ENCODE measurements at places on chromosomes 3 and 15.

DNA sequence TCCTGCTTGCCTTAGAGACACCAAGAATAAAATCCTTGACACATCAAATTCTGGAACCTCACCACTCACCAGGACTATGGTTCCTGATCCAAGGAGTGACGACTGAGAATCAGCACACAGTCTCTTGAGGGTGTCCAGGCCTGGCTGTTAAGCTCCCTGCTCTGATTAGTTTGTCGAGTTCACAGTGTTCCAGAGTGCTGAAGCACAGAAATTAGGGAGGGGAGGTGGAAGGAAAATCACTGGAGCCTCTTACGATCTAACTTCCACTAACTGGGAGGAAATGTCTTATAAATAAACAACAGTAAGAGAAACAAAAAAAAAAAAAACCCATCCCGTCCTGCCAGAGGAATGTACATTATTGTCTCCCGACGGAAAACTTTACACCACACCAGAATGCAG lies 330.2 kb downstream of the TIGIT start:
- DNase-seq = peak; percentile 12

DNA sequence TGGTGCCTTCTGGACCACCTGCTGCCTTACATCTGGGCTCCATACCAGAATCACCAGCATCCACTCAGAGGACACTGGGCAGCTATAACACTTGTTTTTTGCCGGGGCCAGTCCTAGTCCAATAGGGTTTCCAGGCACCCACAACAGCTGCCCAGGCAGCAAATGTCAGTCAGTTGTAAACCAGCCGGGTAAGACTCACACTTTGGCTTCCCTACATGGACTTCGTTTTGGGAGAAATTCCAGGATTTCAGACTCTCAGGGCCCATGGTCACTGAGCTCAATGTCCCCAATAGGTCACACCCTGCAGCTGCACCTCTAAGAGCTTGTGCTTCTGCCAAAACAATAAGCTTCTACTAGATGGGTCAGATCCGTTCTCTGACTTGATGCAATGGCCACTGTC lies 83.8 kb downstream of the FAM174B start:
- DNase-seq = no peak

DNA sequence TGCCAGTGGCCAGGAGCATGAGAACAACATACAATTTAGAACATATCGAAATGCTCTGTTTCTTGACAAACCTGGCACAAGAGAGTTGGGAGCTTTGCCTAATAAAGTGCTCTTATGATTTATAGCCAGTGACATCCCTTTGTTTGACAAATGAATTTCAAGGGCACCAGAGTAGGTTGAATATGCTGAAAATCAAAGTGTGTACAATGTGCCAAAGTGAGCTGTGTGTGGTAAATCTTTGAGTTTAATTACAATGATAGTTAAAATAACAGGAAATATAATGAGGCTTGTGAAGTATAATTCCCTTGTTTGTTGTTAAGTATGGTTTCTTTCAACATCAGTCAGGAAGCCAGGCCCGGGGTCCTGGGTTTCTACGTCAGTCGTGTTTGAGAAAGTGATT lies 211.9 kb downstream of the EBLN2 start:
- DNase-seq = no peak

DNA sequence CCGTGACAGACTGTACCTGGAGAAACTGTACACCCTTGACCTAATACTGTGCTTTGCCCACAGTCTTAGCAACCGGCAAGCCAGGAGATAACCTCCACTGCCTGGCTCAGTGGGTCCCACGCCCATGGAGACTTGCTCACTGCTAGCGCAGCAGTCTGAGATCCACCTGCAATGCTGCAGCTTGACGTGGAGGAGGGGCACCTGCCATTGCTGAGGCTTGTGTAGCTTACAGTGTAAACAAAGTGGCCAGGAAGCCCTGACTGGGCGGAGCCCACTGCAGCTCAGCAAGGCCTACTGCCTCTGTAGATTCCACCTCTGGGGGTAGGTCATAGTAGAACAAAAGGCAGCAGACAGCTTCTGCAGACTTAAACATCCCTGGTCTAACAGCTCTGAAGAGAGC lies 189.3 kb downstream of the EDEM1 start:
- no peak for DNase-seq

DNA sequence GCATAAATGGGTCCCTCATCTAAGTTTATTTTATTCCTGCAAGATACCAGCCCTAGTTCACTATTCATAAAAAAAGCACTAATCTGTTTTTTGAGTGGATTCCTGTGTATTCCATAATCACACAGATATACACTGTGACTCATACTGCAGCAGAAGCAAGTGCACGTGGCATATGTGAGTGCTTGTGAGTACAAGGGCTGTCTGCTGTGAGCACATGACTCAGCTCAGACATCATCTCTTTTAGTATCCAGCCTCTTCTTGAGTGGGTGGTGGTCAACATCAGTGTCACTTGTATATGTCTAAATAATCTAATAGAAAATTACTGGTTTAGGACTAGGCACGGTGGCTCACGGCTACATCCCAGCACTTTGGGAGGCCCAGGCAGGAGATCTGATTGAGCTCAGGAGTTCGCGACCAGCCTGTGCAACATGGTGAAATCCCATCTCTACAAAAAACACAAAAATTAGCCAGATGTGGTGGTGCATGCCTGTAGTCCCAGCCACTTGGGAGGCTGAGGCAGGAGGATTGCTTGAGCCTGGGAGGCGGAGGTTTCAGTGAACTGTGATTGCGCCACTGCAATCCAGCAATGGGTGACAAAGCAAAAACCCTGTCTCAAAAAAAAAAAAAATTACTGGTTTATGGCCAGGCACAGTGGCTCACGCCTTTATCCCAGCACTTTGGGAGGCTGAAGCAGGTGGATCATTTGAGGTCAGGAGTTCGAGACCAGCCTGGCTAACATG lies 49.8 kb downstream of the NIPA2 start:
- DNase-seq = peak; percentile 82

DNA sequence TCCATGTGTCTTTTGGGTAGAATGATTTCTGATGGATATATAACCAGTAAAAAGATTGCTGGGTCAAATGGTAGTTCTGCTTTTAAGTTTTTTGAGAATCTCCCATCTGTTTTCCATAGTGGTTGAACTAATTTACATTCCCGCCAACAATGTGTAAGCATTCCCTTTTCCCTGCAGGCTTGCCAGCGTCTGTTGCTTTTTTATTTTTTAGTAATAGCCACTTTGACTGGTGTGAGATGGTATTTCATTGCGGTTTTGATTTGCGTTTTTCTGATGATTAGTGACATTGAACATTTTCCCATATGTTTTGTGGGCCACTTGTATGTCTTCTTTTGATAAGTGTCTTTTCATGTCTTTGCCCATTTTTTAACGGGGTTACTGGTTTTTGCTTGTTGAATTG lies 36.3 kb upstream of the MB21D2 start:
- DNase-seq = no peak

DNA sequence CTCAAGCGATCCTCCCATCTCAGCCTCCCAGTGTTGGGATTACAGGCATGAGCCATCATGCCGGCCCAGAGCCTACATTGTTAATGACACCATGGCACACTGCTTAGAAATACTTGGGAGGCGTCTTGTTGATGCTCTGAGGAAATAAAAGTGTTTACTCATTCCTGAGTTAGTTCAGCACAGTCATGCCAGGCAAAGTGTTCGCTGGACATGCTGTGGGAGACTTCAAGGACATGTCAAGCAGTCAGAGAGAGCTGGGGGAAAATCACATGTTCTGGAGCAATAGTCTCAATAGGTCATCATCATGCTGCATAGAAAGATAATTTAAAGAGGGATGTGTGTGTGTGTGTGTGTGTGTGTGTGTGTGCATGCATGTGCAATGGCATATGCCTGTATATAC lies 37.5 kb downstream of the TTC23 start:
- DNase-seq = no peak

- DNase-seq = no peak
Observed at GRCh38 chr3:186985661-186986364, 55.5 kb downstream of the ST6GAL1 start.

Measured in MCF 10A (cell line).